ENCODE measurements at places on chromosomes 12 and 14. TPM values are rescaled to one million over a fixed set of nuclear protein-coding genes. Genes with fewer than 3 reads are reported as not detected.

Gene SMIM41
- not detected for total RNA-seq

- DNase-seq: no peak
These were observed 8.0 kb upstream of the ACTN1 start for GRCh38 chr14:68986926-68987652.

DNA sequence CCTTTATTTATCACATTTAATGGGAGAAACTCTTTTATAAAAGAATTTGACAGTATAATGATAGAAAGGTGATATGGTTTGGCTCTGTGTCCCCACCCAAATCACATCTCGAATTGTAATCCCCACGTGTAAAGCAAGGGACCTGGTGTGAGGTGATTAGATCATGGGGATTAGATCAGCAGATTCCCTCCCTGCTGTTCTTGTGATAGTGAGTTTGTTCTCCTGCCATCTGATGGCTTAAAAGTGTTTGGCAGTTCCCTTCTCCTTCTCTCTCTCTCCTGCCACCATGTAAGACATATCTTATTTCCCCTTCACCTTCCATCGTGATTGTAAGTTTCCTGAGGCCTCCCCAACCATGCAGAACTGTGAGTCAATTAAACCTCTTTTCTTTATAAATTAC lies 1110.3 kb downstream of the FLRT2 start:
- DNase-seq: no peak

Gene PUS7L
- 15.4 TPM for total RNA-seq

Gene NID2
- total RNA-seq: 80.8 TPM

DNA sequence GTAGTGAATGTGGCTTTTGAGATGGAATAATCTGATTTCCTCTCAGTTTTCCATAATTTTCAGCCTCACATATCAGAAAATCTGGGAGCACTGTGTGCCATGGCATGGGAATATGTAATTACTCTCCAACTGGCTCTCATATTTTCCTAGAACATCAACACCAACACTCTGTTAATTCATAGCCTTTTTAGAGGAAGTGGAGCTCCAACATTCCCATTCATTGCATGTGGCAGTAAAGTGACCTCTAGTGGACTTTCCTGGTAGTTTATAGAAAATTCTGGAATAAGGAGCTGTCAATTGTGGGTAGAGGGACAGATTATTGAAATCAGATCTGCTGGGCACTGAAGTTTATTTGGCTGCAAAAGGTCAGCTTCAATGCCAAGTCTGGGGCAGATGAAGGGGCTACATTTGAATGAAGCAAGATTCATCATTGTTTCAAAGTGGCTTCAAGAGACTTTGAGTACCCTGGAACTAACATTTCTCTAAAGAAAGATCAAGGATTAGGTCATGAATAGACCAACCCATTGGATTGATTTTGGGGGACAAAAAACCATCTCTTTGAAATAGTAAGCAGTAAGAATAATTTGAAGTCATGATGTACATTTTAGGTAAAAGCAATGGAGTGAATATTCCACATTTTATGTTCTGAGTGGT lies 23.6 kb upstream of the USP44 start:
- no peak for DNase-seq

DNA sequence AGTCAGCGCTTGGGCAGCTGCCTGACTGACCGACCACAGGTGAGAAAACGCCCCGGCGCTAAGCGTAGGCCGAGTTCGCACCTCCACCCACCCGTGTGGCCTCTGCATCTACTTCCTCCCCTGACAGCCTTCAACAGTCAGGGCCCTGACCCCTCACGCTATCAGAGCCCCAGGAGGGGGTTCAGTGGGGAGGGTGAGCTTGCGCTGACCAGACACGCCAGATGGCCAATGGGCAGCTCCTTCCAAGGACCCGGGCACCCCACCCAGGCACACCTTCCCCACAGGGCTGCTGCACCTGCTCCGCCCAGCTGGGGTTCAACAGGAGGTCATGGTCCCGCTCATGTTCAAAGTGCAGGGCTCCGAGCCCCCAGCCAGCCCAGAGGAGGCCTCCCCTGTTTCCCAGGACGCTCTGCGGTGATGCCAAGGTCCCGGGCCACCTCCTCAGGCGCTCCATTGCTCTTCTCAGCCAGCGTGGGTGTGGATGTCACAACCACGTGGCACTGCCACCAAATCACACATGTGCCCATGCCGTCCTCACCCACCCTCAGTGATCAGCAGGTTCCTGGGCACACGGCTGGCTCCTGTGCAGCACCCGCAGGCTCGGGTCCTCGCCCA lies 48.7 kb upstream of the BCL11B start:
- DNase-seq: no peak

Gene BIN2
- not detected for total RNA-seq

GRCh38 chr14:95183532-95184412 lies 26.4 kb upstream of the DICER1 start:
- DNase-seq: no peak

DNA sequence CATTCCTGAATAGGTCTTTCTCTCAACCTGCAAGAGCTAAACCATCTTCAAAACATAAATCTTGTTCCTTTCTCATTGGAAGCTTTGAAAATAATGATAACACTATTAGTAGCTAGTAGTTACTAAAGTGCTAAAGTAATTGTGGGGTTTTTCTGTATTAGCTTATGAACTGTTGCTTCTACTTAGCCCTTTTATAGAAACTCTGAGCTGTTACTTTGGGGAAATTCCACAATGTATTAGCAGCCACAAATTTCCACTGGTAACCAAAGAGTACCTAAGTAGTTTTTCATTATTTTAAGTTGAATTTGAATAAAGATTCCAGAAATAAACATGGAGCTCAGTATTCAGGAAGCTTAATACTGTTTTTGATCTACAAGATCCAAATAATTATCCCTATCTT lies 6.4 kb upstream of the MAPK1IP1L start:
- DNase-seq: no peak

Data from endothelial cell (in vitro differentiated cells).